ENCODE measurements at places on chromosomes 13 and 19.

- no peak for DNase-seq
Observed at GRCh38 chr13:105921711-105922110, 613.8 kb downstream of the EFNB2 start.

- no peak for DNase-seq
Observed at GRCh38 chr13:43348397-43348796, 325.0 kb downstream of the DNAJC15 start.

DNA sequence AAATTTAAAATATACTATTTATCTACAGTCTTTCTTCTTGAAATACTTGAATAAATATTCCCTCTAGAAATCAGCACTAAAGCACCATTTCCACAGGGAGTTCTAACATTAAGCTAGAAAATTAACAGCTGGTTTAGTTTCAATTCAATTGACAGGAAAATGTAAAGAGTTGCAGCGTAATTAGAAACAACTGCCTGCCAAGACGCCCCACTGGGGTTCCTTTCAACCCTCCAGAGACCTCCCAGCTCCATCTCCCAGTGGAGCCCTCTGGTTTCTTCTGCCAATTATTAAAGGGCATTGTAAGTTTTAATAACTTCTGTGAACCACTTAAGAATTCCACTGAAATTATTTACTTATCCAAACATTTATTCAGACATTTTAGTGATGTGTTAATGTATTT, 4.2 kb downstream of the GJA3 start:
- DNase-seq: no peak

DNA sequence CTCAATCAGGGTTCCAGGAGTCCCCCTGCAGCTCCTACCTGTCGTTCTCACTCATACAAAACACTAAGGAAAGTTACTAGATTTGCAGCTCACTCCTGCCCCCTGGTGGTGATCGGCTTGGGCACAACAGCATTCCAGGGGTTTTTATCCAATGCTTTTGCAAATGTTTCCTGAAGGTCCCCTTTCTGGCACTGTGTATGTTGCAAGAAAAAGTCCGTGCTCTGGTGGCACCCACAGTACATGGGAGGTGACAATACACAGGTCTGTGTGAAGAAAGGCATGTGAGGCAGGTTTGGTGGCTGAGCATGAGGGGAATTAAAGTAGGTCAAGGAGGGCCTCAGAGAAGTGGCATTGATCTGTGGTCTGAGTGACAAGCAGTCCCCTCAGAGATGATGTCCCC, 8.6 kb upstream of the TYK2 start:
- peak; percentile 89 for DNase-seq

Measured in lung (tissue), 17 donors.